Liver (tissue), 10 donors: ENCODE measurements at places on chromosomes 4 and X. TPM values are rescaled to one million over a fixed set of nuclear protein-coding genes. Genes with fewer than 3 reads are reported as not detected.

The CFAP47 gene
- polyA plus RNA-seq = 0.01 TPM

The NXF2B gene
- polyA plus RNA-seq = not detected

The SORBS2 gene
- 136 TPM for polyA plus RNA-seq

The TXK gene
- polyA plus RNA-seq = 0.43 TPM

The GIMD1 gene
- polyA plus RNA-seq = not detected

The TRAM1L1 gene
- not detected for polyA plus RNA-seq

The ODAM gene
- polyA plus RNA-seq = not detected

The SOX3 gene
- not detected for polyA plus RNA-seq

The PLAC8 gene
- polyA plus RNA-seq = 18.6 TPM

The ESX1 gene
- not detected for polyA plus RNA-seq

The SASH3 gene
- polyA plus RNA-seq = 3.2 TPM

The TEX13B gene
- polyA plus RNA-seq = not detected

The PABPC1L2B gene
- not detected for polyA plus RNA-seq

The TCP11X2 gene
- not detected for polyA plus RNA-seq

The NCAPG gene
- 0.44 TPM for polyA plus RNA-seq

The USP26 gene
- polyA plus RNA-seq = not detected

The KIF4A gene
- polyA plus RNA-seq = 0.07 TPM

The SRPK3 gene
- not detected for polyA plus RNA-seq

The PAGE3 gene
- polyA plus RNA-seq = not detected

The INTU gene
- polyA plus RNA-seq = 0.97 TPM

The CPLX1 gene
- polyA plus RNA-seq = 2.8 TPM

The OCIAD2 gene
- 159 TPM for polyA plus RNA-seq

The TLR2 gene
- 5.6 TPM for polyA plus RNA-seq

The IL2 gene
- not detected for polyA plus RNA-seq

The SPANXB1 gene
- polyA plus RNA-seq = not detected

The COMMD8 gene
- polyA plus RNA-seq = 8.6 TPM

The F8A2 gene
- not detected for polyA plus RNA-seq

The CHIC2 gene
- polyA plus RNA-seq = 15.1 TPM

The FGFBP1 gene
- polyA plus RNA-seq = not detected

The NHSL2 gene
- 0.97 TPM for polyA plus RNA-seq

The CT45A2 gene
- not detected for polyA plus RNA-seq

The FAM149A gene
- 12.0 TPM for polyA plus RNA-seq

The ARR3 gene
- polyA plus RNA-seq = not detected

The RBBP7 gene
- polyA plus RNA-seq = 34.0 TPM

The ARMCX1 gene
- polyA plus RNA-seq = 1.8 TPM

The TBC1D8B gene
- polyA plus RNA-seq = 3.9 TPM

The CT55 gene
- polyA plus RNA-seq = not detected

The SPATA18 gene
- polyA plus RNA-seq = 0.52 TPM
